ENCODE measurements at places on chromosomes 1 and 21.
A peak's percentile ranks its signal among the peaks of the same experiment; 100 is the strongest.

DNA sequence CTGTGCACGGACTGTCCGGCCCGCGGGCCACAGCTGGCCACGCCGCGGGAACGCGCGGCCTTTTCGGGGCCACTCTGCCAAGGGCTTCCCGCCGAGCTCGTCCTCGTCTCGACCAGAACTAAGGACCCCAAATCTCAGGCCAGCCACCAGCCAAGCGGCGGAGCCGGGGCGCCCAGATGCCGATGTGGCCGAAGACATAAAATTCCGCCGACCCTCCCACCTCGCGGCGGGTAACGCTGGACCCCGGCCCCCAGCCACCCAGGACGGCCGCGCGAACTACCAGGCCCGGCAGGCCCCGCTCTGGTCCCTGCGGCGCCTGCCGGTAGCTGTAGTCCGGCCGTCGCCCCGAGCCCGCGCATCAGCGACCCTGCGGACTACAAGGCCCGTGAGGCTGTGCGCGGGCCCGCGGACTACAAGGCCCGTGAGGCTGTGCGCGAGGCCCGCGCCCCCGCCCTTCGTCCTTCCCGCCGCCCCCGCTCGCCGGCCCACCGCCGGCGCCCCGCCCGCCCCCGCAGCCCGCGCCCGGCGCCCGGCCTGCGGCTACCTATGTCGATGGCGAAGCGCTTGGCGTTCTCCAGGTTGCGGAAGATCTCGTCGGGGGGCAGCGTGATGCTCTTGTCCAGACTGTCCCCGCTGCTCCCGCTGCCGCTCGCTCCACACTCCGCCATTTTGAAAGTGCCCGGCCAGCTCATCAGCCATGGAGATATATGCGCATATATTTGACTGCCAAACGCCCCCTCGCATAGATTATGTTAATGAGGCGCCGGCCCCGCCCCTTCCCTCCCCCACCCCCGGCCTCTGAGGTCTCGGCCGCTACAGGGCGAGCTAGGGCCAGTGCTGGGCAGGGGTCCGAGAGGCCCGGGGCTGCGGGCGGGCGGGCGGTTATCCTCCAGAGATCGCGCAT, at the start of gene PANK4:
TSS of gene PANK4 (minus strand) at position 677 of the 904 bp plus-strand sequence. CDS start at position 668, 9 bp downstream.
- peak; percentile 86 for DNase-seq

GRCh38 chr1:222224636-222225315, 323.1 kb downstream of the HHIPL2 start:
- DNase-seq, result no peak

DNA sequence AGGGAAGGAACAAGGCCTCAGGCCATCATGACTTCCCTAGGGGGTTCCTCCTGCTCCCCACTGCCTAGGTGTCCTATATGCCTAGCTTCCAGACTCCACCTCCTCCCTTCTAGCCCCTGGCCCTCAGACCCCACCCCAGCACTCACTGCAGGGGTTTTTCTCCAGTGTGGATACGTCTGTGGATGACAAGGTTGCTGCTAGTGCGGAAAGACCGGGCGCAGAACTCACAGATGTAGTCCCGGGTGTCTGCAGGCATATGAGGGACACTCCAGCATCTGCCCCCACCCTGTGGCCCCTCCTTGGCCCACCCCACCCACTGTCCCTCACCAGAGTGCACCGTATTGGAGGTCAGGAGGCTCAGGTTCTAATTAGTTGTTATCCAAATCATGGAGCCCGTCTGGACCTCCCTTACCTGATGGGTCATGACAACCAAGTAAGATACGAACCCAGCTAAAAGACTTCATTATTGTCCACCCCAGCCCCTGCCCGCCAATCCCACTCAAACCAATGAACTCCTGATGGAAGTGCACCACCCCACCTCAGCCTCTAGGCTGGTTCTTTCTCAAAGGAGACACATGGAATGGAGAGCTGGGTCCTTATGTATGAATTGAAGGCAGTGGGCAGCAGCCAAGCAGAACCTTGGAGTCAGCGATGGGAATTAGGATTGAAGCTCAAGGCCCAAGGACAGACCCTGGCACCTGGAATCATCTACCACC, 8.2 kb downstream of the ZNF692 start:
- DNase-seq, result no peak

- no peak for DNase-seq
These were observed 2.8 kb upstream of the GPR137B start for GRCh38 chr1:236139495-236139894.

Data from thoracic aorta (tissue), 2 donors.